T-cell (primary cell): ENCODE measurements at places on chromosomes 4 and X. TPM values are rescaled to one million over a fixed set of nuclear protein-coding genes. Genes with fewer than 3 reads are reported as not detected.

GRCh38 chr4:120155287-120155686 is 88.6 kb upstream of the MAD2L1 start:
- no peaks in the 10 kb centered on the region for H3K36me3 ChIP-seq
- no peak overlapping the region for H3K4me3 ChIP-seq
- H3K27ac ChIP-seq = no peak overlapping the region
- DNase-seq = no peak
- no peaks in the 10 kb centered on the region for H3K27me3 ChIP-seq

- H3K4me1 ChIP-seq = peaks cover 7% of the 10 kb centered on the region
- DNase-seq = no peak
- H3K36me3 ChIP-seq = no peaks in the 10 kb centered on the region
- no peaks in the 10 kb centered on the region for H3K27me3 ChIP-seq
- no peak overlapping the region for H3K4me3 ChIP-seq
Observed at GRCh38 chrX:139929876-139930275, 3.0 kb downstream of the ATP11C start.

- no peak for DNase-seq
- peak overlapping the region; percentile 80 for H3K27ac ChIP-seq
- H3K27me3 ChIP-seq = no peaks in the 10 kb centered on the region
- H3K36me3 ChIP-seq = peaks cover 67% of the 10 kb centered on the region
Observed at GRCh38 chr4:880684-881405, 51.3 kb downstream of the GAK start.

- H3K4me1 ChIP-seq = no peaks in the 10 kb centered on the region
- no peak for DNase-seq
- no peak overlapping the region for H3K27ac ChIP-seq
- peaks cover 3% of the 10 kb centered on the region for H3K36me3 ChIP-seq
Observed at GRCh38 chrX:44915361-44915868, 42.4 kb downstream of the KDM6A start.

GRCh38 chrX:13159886-13160285 is 115.5 kb upstream of the FAM9C start:
- no peaks in the 10 kb centered on the region for H3K36me3 ChIP-seq
- no peaks in the 10 kb centered on the region for H3K27me3 ChIP-seq
- no peak overlapping the region for H3K4me3 ChIP-seq

DNA sequence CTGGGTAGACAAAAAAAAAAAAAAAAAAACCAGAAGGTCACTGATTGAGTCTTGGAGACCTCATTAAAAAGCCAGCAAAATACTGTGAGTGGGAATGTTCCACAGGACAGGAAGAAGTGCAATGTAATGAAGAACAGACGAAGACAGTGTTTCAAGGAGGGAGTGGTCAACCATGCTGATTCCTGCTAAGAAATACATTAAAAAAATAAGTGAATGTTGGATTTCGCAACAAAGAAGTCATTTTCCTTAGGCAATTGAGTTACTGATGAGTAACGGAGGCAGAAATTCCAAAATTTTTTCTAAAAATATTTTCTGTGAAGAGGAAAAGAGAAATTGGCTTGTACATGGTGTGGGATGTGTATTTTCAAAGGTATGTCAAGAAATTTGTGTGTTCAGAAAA is 94.3 kb upstream of the FAM47B start:
- no peak overlapping the region for H3K4me3 ChIP-seq
- no peak for DNase-seq
- H3K27me3 ChIP-seq = no peaks in the 10 kb centered on the region
- no peaks in the 10 kb centered on the region for H3K4me1 ChIP-seq
- H3K27ac ChIP-seq = no peak overlapping the region
- H3K36me3 ChIP-seq = no peaks in the 10 kb centered on the region

DNA sequence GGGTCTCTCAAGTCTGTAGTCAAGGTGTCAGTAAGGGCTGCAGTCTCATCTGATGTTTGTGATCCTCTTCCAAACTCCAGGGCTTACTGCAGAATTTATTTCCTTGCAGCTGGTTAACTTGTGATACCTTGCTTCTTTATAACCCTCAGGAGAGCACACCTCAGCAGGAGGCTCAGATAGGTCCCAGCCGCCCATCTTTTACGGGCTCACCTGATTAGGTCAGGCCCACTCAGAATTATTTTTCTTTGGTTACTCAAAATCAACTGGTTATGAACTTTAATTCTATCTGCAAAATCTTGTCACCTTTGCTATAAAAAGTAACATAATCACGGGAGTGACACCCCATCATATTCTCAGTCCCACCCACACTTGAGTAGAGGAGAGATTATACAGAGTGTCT is 99.9 kb upstream of the BEND4 start:
- no peaks in the 10 kb centered on the region for H3K27me3 ChIP-seq
- no peak overlapping the region for H3K4me3 ChIP-seq
- no peak overlapping the region for H3K27ac ChIP-seq
- no peak for DNase-seq

DNA sequence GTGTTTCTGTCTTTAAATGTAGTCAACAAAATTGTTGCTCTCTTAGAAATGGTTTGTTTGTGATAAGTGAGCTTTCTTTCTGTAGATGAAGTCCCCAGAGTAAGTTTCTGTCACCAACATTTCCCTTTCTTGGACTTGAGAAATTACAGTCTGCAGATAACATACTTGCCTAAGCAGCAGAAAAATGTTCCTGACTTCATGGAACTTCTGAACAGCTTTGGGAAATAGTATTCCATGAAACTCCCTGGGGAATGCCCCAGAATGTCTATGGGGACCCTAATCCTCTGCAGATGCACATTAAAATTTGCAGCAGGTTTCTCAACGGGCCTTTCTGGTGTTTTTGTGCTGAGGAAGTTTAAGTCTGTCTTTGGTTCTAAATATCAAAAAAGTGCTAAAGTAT is 38.6 kb upstream of the NEIL3 start:
- no peak for DNase-seq
- H3K27ac ChIP-seq = no peak overlapping the region
- H3K27me3 ChIP-seq = no peaks in the 10 kb centered on the region
- H3K36me3 ChIP-seq = no peaks in the 10 kb centered on the region
- no peaks in the 10 kb centered on the region for H3K4me1 ChIP-seq

GRCh38 chr4:15336410-15337167 is 91.2 kb upstream of the C1QTNF7 start:
- no peaks in the 10 kb centered on the region for H3K4me1 ChIP-seq
- H3K36me3 ChIP-seq = no peaks in the 10 kb centered on the region
- H3K4me3 ChIP-seq = no peak overlapping the region
- H3K27me3 ChIP-seq = peaks cover 3% of the 10 kb centered on the region
- no peak overlapping the region for H3K27ac ChIP-seq
- no peak for DNase-seq

- peaks cover 3% of the 10 kb centered on the region for H3K27me3 ChIP-seq
- no peak overlapping the region for H3K27ac ChIP-seq
- DNase-seq = no peak
Observed at GRCh38 chrX:16946971-16947562, 609 bp downstream of the REPS2 start.

DNA sequence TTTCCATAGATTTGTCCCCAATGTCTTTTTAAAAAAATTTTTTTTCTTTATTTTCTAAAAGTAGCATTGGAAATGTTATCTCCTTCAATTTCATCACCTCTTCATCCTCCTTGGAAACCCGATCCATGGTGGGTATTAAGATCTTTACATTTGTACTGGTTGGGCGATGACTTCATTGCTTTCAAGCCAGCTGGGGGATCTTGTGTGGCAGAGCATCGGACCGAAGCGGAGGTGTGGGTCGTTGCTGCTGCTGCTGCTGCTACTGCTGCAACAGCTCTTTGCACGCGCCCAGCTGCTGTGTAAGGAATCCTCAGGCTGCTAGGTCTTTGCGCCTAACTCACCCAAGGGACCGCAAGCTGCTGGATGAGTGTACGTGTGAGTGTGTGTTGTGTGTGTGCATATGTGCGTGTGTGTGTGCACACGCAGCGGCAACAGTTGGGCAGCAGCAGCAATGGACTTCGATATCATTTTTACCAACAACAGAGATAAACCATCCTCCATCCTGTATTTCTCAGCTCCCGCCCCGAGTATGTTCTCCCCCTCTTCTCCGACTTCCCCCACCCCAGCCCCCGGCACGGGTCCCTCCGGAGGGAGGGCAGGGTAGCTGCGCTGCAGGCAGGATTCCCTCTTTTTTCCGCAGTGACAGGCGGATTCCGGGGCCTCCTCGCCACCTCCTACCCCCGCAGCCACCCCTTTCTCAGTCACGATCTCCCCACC is 768 bp upstream of the CDKL5 start:
- peaks cover under 1% of the 10 kb centered on the region for H3K27me3 ChIP-seq
- peak overlapping the region; percentile 23 for H3K27ac ChIP-seq
- H3K36me3 ChIP-seq = no peaks in the 10 kb centered on the region

GRCh38 chrX:17930850-17931249 is 69.8 kb upstream of the RAI2 start:
- DNase-seq = no peak
- H3K36me3 ChIP-seq = no peaks in the 10 kb centered on the region
- H3K4me1 ChIP-seq = no peaks in the 10 kb centered on the region
- H3K4me3 ChIP-seq = no peak overlapping the region

GRCh38 chr4:165208741-165209388 is 1.5 kb downstream of the KLHL2 start:
- H3K4me3 ChIP-seq = no peak overlapping the region
- no peaks in the 10 kb centered on the region for H3K27me3 ChIP-seq
- no peaks in the 10 kb centered on the region for H3K36me3 ChIP-seq
- H3K27ac ChIP-seq = no peak overlapping the region

- no peak overlapping the region for H3K4me3 ChIP-seq
- no peaks in the 10 kb centered on the region for H3K4me1 ChIP-seq
Observed at GRCh38 chr4:52076731-52077130, 25.6 kb downstream of the SPATA18 start.

DNA sequence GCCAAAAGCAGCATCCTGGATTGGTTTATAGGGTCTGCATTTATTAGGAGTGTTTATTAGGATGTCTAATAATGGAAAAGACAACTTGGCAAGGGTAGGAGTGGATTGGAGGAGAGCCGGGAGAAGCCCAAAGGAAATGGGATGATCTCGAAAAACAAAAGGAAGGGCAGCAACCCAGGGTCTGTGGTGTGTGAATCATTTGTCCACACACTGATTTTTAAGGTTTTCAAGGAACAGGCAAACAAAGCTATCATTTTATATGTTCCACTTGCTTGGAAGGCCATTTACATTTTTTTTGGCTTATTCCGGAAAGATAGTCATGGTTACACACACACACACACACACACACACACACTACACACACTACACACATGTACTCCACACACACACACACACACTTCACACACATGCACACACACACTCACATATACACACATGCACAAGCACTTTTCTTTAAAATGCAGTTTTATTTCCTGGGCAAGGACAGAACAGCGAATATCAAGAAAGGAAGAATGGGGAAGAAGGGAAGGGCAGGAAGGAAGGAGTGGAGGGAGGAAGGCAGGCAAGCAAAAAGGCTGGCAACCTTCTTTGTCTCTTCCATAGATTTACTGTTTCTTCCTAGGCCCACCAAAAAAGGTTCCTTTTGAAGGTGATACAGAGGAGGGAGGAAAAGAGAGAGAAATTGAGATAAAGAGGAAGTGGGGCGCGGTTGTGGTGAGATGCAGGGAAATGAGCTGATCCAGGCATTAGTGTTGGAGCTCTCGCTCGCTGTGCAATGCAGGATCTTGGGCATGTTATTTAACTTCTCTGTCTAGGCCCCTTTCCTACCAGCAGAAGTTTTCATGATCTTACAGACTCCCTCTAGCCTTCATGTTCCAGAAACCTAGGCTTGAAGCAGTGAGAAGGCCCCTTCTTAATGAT is 88.6 kb upstream of the MAML3 start:
- no peaks in the 10 kb centered on the region for H3K36me3 ChIP-seq
- no peak overlapping the region for H3K27ac ChIP-seq
- H3K27me3 ChIP-seq = peaks cover 13% of the 10 kb centered on the region
- DNase-seq = no peak
- H3K4me3 ChIP-seq = no peak overlapping the region

DNA sequence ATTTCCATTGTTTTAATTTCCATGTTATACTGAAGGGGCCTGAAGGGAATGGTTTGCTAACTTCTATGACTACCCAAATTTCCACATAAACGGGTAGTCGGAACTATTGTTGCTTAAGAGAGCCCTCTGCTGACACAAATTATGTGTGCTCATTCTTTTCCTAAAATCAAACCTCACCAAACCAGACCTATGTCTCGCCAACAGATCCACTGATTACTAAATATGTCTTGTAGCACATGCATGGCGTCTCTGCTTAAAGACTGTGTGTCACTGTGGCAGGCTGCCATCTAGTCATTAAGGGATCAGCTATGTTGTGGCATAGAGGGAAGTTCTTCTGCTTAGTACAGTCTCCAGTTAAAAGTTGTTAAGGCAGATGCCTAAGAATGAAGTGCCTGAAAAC is 25.1 kb downstream of the PIR start:
- DNase-seq = no peak
- H3K4me1 ChIP-seq = no peaks in the 10 kb centered on the region
- no peaks in the 10 kb centered on the region for H3K27me3 ChIP-seq

GRCh38 chr4:87559090-87559837 is 30.1 kb upstream of the SPARCL1 start:
- H3K27ac ChIP-seq = no peak overlapping the region
- H3K27me3 ChIP-seq = no peaks in the 10 kb centered on the region
- no peaks in the 10 kb centered on the region for H3K36me3 ChIP-seq
- DNase-seq = peak; percentile 39
- no peak overlapping the region for H3K4me3 ChIP-seq

ATP1B4 gene
- not detected for total RNA-seq

APOOL gene
- total RNA-seq = 9.2 TPM

UBE2K gene
- total RNA-seq = 46.9 TPM
